ENCODE measurements at places on chromosomes 6 and 20.

DNA sequence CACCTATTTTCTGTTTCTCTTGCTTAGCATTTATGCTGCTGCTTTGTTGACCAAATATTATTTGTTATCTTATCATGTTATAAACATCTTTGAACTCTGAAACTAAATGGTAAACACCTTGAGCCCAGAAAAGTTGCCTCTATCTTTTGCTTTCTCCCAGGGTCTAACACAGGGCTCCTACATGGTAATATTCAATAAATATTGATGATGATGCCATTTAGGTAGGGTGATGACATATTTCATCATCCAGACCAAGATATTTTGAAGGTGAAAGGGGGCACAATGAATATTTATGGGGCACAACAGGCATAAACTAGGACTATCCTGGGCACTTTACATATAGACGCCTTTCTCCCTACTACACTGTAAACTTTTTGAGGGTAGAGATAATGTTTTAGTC lies 11.6 kb upstream of the ENPP4 start:
- no peak for DNase-seq

- DNase-seq, result no peak
Measured at GRCh38 chr6:10331334-10331968, 83.4 kb downstream of the TFAP2A start.

DNA sequence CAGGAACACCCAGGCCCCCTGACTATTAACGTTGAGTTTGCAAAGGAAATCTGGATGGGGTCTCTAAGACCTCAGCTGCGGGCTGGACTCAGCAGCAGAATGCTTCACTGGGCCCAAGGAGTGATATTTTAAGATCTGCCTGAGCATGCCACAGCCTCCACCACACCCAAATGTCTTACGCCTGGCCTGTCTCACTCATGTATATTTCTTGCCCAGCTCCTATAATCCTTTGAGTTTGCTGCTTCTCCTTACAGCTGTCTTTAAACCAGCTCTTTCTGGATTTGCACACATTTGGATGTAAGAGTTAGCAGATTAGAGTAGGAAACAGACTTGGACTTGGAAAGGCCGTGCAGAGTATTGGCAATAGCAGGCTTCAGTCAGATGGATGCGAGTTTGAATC lies 16.4 kb downstream of the CASS4 start:
- DNase-seq, result no peak

GRCh38 chr6:12065321-12066140 lies 53.4 kb downstream of the HIVEP1 start:
- no peak for DNase-seq

DNA sequence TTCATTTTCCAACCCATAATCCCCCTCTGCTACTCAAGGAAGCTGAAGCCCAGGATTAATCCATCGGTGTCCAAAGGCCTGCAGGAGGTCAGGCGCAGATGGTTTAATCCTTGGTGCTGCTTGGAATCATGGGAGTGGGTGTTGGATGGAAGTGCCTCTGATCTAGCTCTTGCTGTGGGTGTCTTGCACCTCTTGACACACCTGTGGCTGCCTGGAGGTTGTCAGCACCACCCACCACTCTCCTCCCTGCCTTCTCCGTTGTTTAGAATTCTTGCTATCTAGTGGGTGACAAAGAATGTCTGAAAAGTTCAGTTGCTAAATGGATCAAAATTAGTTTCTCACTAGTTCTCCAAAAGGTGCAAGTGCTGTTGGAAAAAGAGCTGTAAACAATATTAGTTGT lies 1074.4 kb upstream of the FLRT3 start:
- no peak for DNase-seq

- DNase-seq, result no peak
Measured at GRCh38 chr6:1365686-1366085, 23.7 kb upstream of the FOXF2 start.

DNA sequence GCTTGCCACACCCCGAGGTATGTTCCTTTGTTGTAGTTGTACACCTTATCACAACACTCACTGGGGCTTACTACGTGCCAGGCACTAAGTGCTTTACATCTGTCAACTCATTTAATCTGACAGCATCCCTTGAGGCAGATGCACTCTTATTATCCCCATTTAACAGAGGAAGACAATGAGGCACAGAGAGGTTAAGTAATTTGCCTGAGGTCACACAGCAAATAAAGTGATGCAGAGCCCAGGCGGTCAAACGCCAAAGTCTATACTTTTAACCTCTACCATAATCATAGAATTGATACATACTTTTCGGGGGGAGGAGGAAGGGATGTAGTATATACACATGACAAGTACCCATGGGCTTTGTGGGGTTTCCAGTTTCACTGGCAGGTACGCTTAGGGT lies 37.7 kb downstream of the MDFI start:
- no peak for DNase-seq

DNA sequence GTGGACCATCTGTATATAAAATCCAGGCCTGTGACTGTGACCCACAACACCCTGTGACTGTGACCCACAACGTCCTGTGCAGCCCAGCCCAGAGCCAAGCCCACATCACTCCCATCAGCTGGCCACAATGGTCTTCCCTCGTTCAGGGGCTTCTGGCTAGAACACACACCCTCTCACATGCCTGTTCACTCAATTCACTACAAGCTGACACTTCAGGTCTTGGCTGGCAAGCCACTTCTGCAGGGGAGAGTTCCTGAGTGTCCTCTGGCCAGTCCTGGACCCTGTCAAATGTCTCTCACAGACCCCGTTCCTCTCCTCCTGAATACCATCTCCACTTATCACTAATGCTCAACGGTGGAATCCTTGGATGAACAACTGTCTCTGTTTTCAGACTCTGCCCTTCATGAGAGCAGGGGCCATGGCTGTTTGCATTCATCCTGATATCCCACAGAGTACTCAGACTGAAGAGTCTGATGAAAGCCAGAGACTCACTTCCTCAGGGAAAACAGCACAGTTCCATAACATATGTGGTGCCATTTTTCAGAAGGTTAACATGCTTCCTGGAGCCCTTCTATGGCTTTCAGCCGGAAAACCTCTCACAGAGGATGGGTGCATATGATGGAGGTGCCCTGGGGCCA lies 56.0 kb downstream of the MYH7B start:
- no peak for DNase-seq

DNA sequence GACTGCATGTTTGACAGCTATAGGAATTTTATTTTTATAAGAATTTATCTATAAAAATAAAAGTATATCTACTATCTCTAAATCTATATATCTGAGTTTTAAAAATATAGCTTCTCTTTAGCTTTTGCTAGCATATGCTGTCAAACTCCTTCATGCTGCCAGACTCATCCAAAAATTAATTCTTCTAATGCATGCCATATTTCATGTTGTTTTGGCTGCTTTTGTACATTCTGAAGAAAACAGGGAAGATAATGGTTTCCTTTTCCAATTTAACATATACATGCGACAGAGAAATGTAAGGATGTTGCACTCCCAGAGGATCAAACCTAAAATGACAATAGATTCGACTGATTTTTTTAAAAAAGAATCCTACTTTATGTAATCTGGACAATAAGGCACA lies 577.2 kb upstream of the FLRT3 start:
- DNase-seq, result no peak

DNA sequence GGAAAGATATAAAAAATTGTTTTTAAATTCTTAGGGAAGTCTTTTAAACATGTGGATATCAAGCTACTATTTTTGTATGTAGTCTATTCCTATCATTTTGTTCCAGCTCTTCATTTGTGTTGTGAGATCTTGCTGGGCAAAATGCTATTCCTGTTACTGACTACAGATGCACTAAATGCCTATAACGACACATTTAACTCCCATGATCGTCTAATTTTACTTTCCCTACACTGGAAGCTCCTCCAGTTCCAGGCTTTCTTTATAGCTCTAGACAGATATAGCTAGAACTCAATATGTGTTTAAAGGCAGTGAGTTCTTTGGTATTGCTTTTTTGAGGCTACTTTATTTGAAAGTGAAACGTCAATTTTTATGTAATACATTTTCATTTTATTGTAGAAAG lies 971.5 kb upstream of the CITED2 start:
- no peak for DNase-seq

GRCh38 chr6:82015043-82015442 lies 232.5 kb downstream of the IBTK start:
- no peak for DNase-seq

- DNase-seq, result no peak
Measured at GRCh38 chr6:143264379-143264778, 186.1 kb downstream of the ADAT2 start.

GRCh38 chr6:16413399-16413798 lies 175.0 kb downstream of the GMPR start:
- DNase-seq, result no peak

DNA sequence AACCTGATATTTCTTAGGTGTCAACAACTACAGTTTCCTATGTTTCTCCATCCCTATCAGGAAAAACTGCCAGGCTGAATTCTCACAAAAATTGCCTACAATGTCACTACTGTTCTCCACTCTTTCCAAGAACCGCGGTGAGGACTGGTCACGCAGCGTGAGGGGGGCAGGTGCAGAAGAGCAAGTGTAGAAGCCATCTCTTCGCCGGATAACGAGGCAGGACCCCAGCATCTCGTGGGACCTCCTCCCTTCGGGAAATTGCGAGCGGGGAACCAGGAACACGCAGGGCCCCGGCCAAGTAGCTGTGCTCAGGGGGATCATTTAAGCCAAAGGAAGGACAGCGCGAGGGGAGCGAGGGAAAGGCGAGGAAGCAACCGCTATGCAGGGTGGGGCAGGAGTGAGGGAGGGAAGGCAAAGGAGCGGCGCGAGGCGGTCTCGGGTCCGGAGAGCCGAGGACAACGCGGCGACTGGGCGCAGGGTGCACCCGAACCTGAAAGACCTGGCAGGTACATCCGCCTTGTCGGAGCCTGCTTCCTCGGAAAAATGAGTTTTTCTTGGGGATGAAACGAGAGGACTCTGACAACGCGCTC lies 559 bp downstream of the APMAP start:
- DNase-seq, result no peak

- DNase-seq, result no peak
Measured at GRCh38 chr6:16947375-16948015, 154.4 kb upstream of the STMND1 start.

DNA sequence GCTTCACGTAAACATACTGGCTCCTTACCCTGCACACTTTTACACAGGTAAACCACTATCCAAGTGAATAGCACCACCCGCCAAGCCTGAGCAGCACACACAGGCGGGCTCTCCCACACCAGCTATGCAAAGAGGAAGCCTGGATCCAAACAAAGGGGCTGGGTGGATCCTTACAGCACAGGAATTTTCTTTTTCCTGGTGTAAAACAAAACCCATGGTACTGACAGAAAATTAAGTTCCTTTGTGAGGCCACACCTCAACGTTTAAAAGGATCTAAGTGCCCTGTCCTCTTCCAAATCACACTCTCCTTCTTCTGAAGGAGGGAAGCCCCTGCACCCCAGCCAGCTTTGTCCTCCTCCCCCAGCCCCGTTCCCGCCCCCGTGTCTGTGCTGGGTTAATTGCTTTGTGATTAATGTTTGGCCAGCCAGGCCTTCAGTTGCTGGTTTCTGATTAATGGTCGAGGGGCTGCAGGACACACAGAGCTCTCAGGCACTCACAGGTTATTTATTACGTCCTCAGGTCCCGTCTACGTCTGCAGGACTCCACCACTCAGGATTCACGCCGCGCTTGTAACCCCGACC lies 6.1 kb downstream of the DACT2 start:
- no peak for DNase-seq

GRCh38 chr20:56764671-56765070 lies 135.6 kb downstream of the TFAP2C start:
- DNase-seq, result no peak

- no peak for DNase-seq
Measured at GRCh38 chr20:59437601-59438031, 137.2 kb downstream of the EDN3 start.

GRCh38 chr6:113170454-113170853 lies 686.7 kb upstream of the MARCKS start:
- DNase-seq, result no peak

- DNase-seq, result no peak
Measured at GRCh38 chr6:157314705-157315321, 8.5 kb downstream of the TMEM242 start.

DNA sequence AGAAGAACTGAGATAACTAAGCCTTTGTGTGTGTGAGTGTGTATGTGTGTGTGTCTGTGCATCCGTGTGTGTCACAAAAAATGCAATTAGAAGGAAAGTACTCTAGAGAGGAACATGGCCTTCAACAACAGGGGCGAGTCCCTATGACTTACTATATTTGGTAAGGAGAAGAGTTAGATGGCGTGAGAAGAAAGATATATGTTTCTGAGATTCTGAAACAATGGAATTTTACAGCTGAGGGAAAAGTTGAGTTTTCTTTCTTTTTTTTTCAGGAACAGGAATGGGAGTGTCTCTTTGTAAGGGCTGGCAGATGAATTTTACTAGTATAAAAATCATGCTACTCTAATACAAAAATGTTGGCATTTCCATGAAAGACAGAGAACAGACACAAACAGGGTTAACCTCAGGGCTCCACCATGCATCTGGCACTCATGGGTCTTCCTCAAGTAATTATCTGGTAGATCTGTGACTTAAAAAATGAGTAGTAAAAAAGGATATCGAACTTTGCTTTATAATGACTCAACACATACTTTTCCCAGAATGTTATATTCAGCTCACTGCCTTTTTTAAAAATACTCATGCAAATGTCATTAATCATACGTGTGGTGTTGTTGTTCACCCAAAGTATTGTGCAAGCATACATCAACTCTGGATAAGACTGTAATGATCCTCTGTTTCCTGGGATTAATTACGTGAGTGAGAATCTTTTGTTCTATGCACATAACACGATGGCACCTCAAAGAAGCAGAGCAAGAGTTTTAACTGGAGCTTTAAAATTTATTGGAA lies 12.8 kb upstream of the SASH1 start:
- DNase-seq, result no peak

DNA sequence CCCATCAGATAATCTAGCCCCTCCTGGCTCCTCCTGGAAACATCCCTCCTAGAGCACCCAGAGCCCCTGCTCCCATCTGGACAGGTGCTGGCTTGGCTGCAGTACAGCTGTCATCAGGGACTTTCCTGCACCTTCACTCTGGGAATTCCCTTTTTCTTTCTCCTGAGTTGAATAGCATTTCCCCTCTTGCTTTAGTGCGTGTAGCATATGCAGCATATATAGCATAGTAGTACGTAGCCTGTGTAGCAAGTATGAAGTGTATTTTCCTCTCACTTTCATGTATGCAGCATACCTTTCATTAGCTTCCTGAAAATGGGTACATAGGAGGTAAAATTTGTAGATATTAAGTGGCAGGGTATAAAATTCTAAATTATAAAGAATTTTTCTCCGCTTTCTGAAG lies 352.9 kb downstream of the ESR1 start:
- DNase-seq, result no peak

- DNase-seq, result no peak
Measured at GRCh38 chr20:60258255-60258863, 300.1 kb downstream of the CDH26 start.

- DNase-seq, result no peak
Measured at GRCh38 chr20:33110147-33110825, 30.8 kb downstream of the BPIFB4 start.

- DNase-seq, result no peak
Measured at GRCh38 chr20:2911200-2911599, 37.9 kb downstream of the PTPRA start.
